ENCODE measurements at places on chromosomes 3 and 15.

- no peak for DNase-seq
Measured at GRCh38 chr15:70532531-70533186, 230.7 kb downstream of the UACA start.

DNA sequence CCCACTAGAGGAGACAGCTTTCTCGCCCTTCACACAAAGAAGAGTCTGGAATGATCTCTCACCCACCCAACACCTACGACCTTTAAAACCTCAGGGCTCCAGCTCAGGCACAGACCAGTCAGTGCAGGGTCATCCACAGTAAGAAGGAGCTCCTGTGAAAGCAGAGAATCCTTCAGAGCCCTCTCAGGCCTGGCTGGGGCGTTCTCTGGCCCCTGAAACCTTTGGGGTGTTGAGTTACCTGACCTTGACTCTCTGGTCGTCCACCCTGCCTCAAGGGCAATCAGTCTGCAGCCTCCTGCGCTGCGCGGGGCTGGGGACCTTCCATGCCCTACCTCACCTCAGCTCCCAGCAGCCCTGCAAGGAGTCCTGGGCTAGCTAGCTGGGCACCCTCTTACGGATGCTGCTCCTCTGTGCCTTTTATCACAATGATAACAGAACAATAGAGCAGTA, 106.2 kb downstream of the ADCY5 start:
- no peak for DNase-seq

- DNase-seq = no peak
Measured at GRCh38 chr3:143471705-143472104, 352.1 kb downstream of the CHST2 start.

- DNase-seq = no peak
Measured at GRCh38 chr3:109109574-109109973, 8.4 kb downstream of the MORC1 start.

- no peak for DNase-seq
Measured at GRCh38 chr3:14415501-14415900, 13.1 kb downstream of the SLC6A6 start.

DNA sequence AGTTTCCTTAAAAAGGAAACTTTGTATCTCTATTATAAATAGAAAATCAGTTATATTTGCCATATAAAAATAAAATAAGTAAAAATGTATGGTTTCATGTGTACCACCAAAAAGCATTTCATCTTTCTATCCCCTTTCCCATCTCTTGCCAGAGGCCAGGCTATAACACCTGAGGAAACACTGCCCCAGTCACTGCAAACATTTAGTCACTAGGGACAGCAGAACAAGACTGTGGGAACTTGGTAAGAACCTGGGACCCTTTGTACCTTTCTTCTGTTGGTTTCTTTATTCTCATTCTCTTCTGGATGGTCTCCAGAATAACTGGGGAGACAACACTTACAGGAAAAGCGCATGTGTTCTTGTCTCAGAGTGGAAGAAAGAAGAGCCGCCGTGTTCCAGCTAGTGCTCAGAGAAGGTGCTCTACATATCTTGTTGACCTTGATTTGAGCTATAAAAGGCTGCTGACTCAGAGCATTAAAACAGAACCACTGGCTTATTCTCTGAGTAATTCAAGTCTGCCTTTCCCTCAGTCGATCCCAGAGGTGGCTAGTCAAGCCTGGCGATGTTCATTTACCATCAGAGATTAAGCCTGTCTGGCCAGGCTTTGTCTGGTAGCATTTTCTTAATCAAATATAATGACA, 361.6 kb downstream of the RBMS3 start:
- no peak for DNase-seq

Measured in HepG2 (cell line).